ENCODE measurements at places on chromosomes 2 and 18. TPM values are rescaled to one million over a fixed set of nuclear protein-coding genes. Genes with fewer than 3 reads are reported as not detected.

DNA sequence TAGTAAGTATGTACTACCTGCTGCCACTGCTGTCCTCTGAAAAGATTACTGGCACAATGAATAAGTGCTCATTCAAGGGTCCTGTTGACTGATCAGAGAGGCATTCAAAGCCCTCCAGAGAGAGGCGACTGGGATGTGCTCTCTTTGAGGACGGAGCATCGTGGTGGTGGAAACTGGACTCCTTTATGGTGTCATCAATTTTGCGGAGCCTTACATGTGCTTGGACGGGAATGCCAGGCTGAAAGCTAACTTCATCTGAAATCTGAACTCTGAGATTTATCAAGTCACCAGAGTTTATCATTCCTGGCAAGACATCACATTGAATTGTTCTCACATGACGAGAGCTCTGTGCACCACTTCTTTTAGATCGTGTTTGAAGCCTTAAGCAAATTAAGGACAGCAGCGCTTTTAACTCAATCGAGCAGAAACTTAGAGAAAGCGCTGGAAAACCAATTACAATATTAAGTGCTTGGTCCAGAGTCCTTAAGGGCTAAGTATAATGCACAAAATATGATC, 138.3 kb downstream of the NCK2 start:
- H3K27me3 ChIP-seq, result no peaks in the 10 kb centered on the region
- H3K27ac ChIP-seq, result no peak overlapping the region
- no peak for DNase-seq

DNA sequence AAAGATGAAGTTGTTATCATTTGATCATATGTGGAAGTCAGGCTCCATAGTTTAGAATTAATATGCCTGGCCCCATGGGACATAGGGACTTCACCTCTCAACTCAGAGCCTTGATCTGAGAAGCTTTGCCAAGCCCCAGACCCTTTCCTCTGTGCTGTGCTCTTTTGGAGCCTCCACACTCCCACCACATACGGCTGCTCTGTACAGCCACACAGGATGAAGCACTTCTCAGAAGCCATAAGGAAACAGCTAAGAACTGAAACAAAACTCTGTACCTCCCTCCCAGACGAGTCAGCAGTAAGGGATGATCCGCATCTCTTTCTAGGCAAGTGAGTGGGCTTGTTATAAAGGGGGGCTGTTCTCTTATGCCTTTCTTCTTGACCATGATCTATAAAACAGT, 66.5 kb downstream of the CAB39 start:
- H3K27me3 ChIP-seq, result no peaks in the 10 kb centered on the region
- peaks cover 23% of the 10 kb centered on the region for H3K4me1 ChIP-seq
- H3K4me3 ChIP-seq, result no peak overlapping the region

DNA sequence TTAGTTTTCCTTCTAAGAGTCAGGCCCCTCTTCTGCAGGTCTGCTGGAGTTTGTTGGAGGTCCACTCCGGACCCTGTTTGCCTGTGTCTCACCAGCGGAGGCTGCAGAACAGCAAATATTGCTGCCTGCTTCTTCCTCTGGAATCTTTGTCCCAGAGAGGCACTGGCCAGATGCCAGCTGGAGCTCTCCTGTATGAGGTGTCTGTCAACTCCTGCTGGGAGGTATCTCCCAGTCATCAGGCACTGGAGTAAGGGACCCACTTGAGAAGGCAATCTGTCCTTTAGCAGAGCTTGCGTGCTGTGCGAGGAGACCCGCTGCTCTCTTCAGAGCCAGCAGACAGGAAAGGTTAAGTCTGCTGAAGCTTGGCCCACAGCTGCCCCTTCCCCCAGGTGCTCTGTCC, 4.8 kb downstream of the REG1B start:
- no peak overlapping the region for H3K4me3 ChIP-seq
- no peak for DNase-seq
- H3K4me1 ChIP-seq, result no peaks in the 10 kb centered on the region
- H3K27me3 ChIP-seq, result no peaks in the 10 kb centered on the region

DNA sequence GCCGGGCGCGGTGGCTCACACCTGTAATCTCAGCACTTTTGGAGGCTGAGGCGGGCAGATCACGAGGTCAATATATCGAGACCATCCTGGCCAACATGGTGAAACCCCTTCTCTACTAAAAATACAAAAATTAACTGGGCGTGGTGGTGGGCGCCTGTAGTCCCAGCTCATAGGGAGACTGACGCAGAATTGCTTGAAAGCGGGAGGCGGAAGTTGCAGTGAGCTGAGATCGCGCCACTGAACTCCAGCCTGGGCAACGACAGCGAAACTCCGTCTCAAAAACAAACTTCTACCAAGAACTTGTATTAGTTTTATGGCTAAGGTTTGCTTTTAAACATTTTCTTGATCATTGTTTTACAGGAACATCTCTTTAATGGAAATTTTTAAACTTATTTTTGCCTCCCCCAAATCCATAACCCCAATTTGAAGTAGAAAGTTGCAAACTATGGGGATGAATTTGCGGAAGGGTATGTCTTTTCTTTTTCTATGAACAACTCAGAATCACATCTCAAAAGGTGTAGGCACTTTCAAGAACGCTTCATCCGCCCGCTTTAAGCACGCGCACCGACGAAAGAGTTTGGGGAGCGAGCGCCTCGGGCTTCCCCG, 46.8 kb upstream of the PTMA start:
- DNase-seq, result no peak
- H3K27ac ChIP-seq, result peak overlapping the region; percentile 52
- H3K4me1 ChIP-seq, result peaks cover 9% of the 10 kb centered on the region
- peak overlapping the region; percentile 14 for H3K4me3 ChIP-seq
- H3K36me3 ChIP-seq, result no peaks in the 10 kb centered on the region

- H3K27ac ChIP-seq, result no peak overlapping the region
- no peaks in the 10 kb centered on the region for H3K36me3 ChIP-seq
- H3K4me3 ChIP-seq, result no peak overlapping the region
- H3K27me3 ChIP-seq, result no peaks in the 10 kb centered on the region
These were observed 76.7 kb downstream of the PHLPP1 start for GRCh38 chr18:62792016-62792415.

DNA sequence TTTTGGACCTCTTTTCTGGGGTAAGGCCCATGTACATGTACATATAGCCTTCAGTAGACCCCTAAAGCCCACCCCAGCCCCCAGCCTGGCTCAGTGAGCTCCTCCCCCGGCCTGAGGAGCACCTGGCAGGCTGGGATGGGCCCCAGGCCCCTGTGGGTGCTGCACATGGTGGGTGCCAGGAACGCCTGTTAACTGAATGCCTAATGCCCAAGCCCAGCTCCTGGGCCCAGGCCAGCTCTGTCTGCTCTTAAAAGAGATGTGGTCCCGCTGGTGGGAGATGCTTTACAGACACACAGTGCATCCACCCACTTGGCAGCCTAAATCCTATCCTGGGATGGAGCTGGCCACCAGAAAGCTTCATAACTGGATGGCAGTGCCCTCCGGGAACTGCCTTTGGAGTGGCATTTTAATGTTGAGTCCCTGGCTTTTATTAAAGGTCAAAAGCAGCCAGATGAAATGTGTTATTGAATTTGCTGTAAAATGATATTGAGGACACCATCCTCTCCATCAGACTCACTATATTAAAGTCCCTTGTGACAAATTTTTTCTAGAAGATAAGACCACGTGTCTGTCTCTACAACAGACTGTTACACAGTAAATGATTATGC, 7.7 kb upstream of the OXER1 start:
- H3K27me3 ChIP-seq, result no peaks in the 10 kb centered on the region
- no peaks in the 10 kb centered on the region for H3K36me3 ChIP-seq
- no peak overlapping the region for H3K27ac ChIP-seq
- no peak for DNase-seq
- no peak overlapping the region for H3K4me3 ChIP-seq
- H3K4me1 ChIP-seq, result no peaks in the 10 kb centered on the region

DNA sequence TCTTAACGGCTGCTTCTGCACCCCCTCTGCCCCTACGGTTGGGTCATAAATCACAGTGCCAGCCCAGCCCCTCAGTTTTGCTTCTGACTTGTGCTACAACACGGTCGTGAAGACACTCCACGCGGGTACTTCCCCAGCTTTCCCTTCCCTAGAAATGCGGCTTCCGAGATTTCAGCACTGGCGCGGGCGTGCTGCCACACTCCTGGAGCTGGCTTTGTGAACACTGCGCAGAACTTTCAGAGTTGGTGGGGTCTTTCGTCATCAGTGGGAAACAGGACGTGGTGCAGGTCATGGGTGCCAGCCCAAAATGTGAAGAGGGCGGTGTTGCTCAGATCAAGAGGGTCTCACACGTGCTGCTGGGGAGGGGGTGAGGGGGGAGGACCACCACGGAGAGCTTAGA, 733.0 kb upstream of the SALL3 start:
- no peaks in the 10 kb centered on the region for H3K4me1 ChIP-seq
- DNase-seq, result no peak
- H3K4me3 ChIP-seq, result no peak overlapping the region
- H3K36me3 ChIP-seq, result no peaks in the 10 kb centered on the region
- no peaks in the 10 kb centered on the region for H3K27me3 ChIP-seq
- H3K27ac ChIP-seq, result no peak overlapping the region

DNA sequence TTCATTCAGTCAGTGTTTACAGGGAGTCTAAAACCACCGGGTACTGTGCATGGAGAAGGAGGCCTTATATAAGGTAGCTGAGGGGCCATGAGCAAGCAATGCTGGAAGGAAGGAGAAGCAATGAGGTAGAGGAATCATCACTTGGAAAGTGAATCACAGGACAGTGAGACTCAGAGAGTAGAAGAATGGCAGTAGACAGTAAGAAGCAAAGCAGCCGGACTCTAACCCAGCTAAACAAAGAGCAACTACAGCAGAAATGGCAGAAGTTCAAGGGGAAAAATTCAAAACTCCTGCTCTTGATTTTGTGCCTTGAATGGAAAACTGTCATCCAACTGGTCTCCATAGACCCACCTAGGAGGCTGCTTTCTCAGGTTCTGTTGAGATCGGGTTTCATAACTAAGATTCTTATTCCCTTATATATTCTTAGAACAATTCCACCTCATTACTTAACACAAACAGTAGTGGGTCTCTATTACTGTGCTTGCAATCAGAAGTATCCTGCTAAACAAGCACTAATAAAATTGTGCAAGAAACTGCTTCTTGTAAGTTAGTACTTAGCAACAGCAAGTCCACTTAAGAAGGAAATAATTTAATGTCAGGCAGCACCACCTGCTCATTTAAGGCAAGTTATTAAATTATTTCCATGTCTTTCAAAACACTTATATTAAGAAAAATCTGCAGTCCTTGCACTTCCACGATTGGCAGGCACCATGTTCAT, 68.0 kb downstream of the RBMS1 start:
- peaks cover 11% of the 10 kb centered on the region for H3K4me1 ChIP-seq
- no peak overlapping the region for H3K4me3 ChIP-seq
- no peaks in the 10 kb centered on the region for H3K27me3 ChIP-seq
- peak; percentile 81 for DNase-seq

DNA sequence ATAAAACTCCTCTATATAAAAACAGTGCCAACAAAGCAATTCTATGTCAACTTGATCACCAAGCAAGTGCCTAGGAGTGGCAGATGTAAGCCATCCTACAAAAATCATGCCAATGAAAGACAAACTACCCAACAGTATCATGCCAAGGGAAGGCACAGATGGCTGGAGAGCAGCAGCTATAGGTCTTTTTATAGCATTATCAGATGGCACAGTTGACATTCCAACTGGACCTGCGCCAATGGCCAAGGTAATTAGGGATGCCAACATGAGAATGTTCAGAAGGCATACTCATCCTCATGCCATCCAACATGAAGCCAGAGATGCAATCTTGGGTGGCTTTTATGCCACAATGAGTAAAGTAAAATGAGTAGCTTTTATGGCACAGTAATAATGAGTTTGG, 237.3 kb downstream of the OTX1 start:
- no peak overlapping the region for H3K4me3 ChIP-seq
- H3K27me3 ChIP-seq, result no peaks in the 10 kb centered on the region

- H3K27me3 ChIP-seq, result no peaks in the 10 kb centered on the region
- no peak overlapping the region for H3K4me3 ChIP-seq
- no peaks in the 10 kb centered on the region for H3K36me3 ChIP-seq
- H3K4me1 ChIP-seq, result no peaks in the 10 kb centered on the region
- no peak overlapping the region for H3K27ac ChIP-seq
These were observed 608.2 kb upstream of the GCFC2 start for GRCh38 chr2:76318848-76319360.

DNA sequence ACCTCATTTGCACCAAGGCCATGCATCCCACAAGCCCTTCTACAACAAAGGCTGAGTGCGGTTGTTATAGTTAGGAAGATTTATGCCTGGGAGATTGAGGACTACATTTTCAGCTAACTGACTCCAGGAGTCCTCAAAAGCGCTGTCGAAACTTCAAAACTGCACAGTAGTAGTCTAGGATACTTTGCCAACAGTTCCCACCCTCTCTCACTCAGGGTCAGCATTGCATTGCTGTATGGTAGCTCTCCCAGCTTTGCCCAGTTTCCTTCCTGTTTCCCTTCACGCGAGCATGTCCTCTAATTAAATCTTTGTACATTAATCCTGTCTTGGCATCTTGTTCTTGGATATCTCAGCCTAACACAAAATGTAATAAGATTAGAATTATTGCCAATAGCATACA, 420.6 kb upstream of the UBE2E3 start:
- no peaks in the 10 kb centered on the region for H3K36me3 ChIP-seq
- no peak for DNase-seq
- no peak overlapping the region for H3K27ac ChIP-seq
- H3K4me1 ChIP-seq, result no peaks in the 10 kb centered on the region

GRCh38 chr2:206336861-206337260, 62.4 kb downstream of the ZDBF2 start:
- no peak overlapping the region for H3K4me3 ChIP-seq
- H3K4me1 ChIP-seq, result no peaks in the 10 kb centered on the region
- no peak overlapping the region for H3K27ac ChIP-seq

GBX2 gene
- not detected for total RNA-seq

ELOA2 gene
- not detected for total RNA-seq

INHA gene
- not detected for total RNA-seq

TIGD1 gene
- total RNA-seq, result 2.8 TPM

LDLRAD4 gene
- total RNA-seq, result not detected

RGPD4 gene
- total RNA-seq, result not detected

MDH1 gene
- total RNA-seq, result 248 TPM

GNLY gene
- total RNA-seq, result not detected

VWC2L gene
- total RNA-seq, result not detected

PIKFYVE gene
- 31.4 TPM for total RNA-seq

SCN7A gene
- 0.90 TPM for total RNA-seq

Data from IMR-90 (cell line).